Esophagus muscularis mucosa (tissue), 4 donors: ENCODE measurements at places on chromosomes 7 and 10. TPM values are rescaled to one million over a fixed set of nuclear protein-coding genes. Genes with fewer than 3 reads are reported as not detected.

The CD36 gene
- total RNA-seq: 83.8 TPM

DNA sequence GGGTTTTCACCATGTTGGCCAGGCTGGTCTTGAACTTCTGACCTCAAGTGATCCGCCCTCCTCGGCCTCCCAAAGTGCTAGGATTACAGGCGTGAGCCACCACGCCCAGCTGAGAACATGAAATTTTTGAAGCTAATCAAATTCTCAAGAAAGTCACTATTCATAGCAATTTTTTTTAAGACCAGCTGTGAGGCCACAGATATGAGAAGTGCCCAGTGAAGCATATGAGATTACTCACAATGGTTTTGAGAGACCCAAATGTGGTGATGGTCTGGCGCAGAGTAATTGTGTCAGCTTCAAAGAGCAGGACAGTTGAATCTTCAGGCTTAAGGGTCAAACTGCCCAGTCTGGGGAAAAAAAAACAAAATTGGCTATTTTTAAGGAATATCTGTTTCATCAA is 16.2 kb downstream of the NCOA4 start:
- no peak for DNase-seq

DNA sequence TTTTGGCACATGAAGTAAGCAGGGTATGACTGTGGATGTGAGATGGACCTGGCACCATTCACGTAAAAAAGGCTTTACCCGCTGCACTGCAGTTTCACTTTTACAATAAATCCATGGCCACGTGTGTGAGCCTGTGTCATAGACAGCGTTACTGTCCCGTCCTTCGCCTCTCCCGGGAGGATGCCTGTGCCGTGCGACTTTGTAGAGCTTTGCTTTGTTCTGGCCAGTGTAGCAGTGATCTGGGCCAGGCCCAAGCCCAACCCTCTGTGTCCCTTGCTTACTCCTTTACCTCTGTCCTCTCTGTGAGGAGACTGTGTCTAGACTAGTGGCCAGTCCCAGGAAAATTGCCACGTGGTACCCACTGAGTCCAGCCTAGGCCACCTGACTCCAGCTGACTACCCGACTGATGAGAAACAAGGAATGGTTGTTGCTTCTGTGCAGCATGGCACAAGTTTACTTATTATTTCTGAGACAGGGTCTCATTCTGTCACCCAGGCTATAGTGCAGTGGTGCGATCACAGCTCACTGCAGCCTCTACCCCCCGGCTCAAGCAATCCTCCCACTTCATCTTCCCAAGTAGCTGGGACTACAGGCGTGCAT is 48.1 kb downstream of the JAKMIP3 start:
- DNase-seq: no peak

DNA sequence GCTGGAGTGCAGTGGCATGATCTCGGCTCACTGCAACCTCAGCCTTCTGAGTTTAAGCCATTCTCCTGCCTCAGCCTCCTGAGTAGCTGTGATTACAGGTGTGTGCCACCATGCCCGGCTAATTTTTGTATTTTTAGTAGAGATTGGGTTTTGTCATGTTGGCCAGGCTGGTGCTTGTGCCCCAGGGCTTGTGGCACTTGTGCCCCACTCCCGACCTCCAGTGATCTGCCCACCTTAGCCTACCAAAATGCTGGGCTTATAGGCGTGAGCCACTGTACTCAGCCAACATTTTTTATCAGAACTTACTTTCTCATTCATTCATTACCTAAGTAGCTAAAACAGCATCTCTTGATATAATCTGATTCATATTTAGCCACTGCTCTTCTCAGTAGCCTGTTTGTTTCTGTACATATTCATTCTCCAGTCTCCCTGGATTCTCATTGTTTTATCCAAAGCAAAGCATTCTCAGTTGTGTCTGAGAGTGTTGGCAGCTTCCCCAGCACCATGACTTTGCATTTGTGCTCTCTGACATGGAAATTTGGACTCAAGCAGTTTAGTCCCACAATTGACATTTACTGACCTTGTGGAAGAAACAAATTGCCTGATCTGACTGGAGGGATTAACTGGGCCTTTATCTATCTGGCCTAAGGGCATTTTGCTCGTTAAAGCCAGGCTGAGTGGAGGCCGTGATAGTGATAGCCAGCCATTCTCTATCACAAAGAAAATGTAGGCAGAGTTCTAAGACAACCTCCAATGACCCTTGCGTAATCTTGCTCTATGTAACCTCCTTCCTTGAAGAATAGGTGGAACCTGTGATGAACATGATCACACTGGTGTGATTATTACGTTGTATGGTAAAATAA is 44.9 kb downstream of the AKR1B15 start:
- no peak for DNase-seq

- no peak for DNase-seq
Observed at GRCh38 chr10:128152741-128153580, 26.7 kb upstream of the MKI67 start.

DNA sequence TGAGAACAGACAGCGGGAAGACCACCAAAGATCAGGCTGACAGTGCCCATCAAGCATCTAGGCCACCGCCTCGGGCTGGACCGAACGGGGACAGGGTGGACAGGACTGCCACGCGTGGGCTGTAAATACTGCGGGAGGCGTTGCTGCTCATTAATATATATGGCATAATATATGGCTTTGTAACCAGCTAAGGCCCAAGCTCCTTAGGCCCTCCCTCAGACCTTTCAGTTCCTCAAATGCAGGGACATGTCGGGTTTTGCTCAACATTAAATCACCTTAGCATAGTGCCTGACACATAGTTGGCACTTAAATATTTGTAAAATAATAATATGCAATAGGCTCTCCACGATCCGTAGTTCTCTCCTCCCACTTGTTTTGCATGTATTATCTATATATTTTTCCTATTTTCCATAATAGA is 402 bp upstream of the TMEM168 start:
- no peak for DNase-seq

- DNase-seq: no peak
Observed at GRCh38 chr7:117017702-117018266, 64.5 kb downstream of the ST7 start.

DNA sequence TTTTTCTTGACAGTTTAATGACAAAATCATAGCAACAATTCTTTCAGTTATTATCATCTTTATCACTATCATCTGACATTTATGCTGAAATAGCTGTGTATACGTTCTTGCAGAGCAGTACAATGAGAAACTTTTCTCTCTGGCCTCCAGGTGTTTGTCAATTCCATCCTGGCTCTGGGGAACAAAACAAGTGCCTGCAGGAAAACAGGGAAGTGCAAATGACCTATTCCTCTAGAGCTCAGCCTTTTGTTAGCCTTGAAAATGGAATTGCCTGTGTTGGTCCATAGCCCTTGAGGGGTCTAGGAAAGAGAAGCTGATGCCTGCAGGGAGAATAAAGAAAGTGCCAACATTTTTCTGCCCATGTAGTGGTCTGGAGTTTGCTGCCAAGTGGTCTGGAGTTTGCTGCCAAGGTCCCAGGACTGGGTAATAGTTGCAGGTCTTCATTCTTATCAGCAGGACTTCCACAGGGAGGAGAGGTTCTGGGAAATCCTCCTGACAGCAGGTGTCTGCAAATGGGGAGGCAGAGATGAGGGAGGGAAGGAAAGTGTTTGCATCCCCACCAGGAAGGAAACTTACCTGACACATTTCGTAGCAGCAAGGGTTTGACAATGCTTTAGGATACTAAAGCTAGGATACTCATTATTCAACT is 10.1 kb upstream of the CSTF2T start:
- DNase-seq: no peak

GRCh38 chr7:152050547-152050971 is 25.1 kb downstream of the GALNT11 start:
- no peak for DNase-seq
